Temporal lobe (tissue), 4 donors: ENCODE measurements at places on chromosomes 1 and 21. TPM values are rescaled to one million over a fixed set of nuclear protein-coding genes. Genes with fewer than 3 reads are reported as not detected.

The NFASC gene
- total RNA-seq = 35.2 TPM

The CALML6 gene
- total RNA-seq = under 0.01 TPM

The SIK1 gene
- total RNA-seq = 5.9 TPM

The CHD5 gene
- 35.2 TPM for total RNA-seq

The TMEM35B gene
- total RNA-seq = 2.7 TPM

The KRTAP13-2 gene
- total RNA-seq = not detected

The CSMD2 gene
- 22.9 TPM for total RNA-seq

The KCNK1 gene
- total RNA-seq = 3.0 TPM

The C1QA gene
- total RNA-seq = 3.2 TPM

The LYPLA2 gene
- total RNA-seq = 28.5 TPM

The MROH9 gene
- not detected for total RNA-seq

The PLA2G2C gene
- not detected for total RNA-seq

The NGF gene
- total RNA-seq = 0.74 TPM

The SLC16A4 gene
- total RNA-seq = 3.7 TPM

The EPHA8 gene
- total RNA-seq = 1.2 TPM

The TIAM1 gene
- total RNA-seq = 24.3 TPM

The UMODL1 gene
- not detected for total RNA-seq

The MTARC1 gene
- total RNA-seq = 13.5 TPM

The HMCN1 gene
- 2.7 TPM for total RNA-seq

The TRIM67 gene
- total RNA-seq = 46.7 TPM

The SLC45A1 gene
- total RNA-seq = 5.9 TPM

The KRTAP21-2 gene
- not detected for total RNA-seq

The CHI3L1 gene
- 0.74 TPM for total RNA-seq

The RGS16 gene
- total RNA-seq = 2.2 TPM

The CRYBG2 gene
- 1.5 TPM for total RNA-seq

The AMPD1 gene
- not detected for total RNA-seq

The PADI2 gene
- 0.74 TPM for total RNA-seq

The YRDC gene
- total RNA-seq = 8.1 TPM

The DEGS1 gene
- 45.7 TPM for total RNA-seq

The DENND2C gene
- 1.5 TPM for total RNA-seq

The MED8 gene
- total RNA-seq = 13.0 TPM

The LCE1C gene
- total RNA-seq = not detected

The PFKFB2 gene
- total RNA-seq = 6.4 TPM

The CFHR3 gene
- total RNA-seq = not detected

The VASH2 gene
- total RNA-seq = 37.6 TPM

The OPRD1 gene
- 0.25 TPM for total RNA-seq
